ENCODE measurements at places on chromosomes 1 and 21.

DNA sequence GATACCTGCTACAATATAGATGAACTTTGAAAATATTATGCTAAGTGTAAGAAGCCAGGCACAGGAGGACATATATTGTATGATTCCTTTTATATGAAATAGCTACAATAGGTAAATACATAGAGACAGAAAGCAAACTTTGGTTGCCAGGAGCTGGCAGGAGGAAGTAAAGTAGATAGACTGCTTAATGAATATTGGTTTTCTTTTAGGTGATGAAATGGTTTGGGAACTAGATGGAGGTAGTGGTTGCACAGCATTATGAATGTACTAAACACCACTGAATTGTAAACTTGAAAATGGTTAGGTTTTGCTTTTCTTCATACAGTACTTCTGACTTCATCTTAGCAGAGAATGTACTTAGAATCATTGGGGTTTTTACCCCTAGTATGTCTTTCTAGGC is 21.5 kb downstream of the ABCB10 start:
- no peak for DNase-seq

DNA sequence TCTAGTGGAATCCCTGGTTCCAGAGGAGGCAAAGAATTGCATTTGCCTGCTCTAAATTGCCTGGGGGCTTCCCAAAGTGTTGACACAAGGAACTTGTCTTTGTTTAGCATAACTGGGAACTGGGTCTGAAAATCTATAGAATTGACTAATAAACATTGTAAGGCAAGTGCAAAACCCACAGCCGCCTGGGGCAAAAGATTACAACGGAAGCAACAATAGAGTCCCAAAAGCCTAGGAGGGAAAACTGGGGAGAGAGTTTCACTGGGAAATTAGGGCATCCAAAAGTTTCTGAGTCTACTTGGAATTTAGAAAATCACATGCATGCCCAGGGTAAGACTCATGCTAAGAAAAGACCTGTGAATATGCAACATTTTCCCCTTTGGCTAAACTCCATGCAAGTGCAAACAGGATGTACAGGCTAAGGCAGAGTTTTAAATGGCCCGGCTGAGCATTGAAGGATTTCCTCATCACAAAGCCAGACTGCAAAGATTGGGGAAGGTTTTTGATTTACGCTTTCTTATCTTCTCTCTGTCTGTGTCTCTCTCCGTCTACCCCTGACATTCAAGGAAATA is 725.3 kb upstream of the NCAM2 start:
- no peak for DNase-seq

GRCh38 chr1:167207940-167208623 is 12.6 kb upstream of the POU2F1 start:
- DNase-seq: no peak

- DNase-seq: peak; percentile 42
These were observed 550 bp upstream of the SYT11 start for GRCh38 chr1:155858800-155859233.

DNA sequence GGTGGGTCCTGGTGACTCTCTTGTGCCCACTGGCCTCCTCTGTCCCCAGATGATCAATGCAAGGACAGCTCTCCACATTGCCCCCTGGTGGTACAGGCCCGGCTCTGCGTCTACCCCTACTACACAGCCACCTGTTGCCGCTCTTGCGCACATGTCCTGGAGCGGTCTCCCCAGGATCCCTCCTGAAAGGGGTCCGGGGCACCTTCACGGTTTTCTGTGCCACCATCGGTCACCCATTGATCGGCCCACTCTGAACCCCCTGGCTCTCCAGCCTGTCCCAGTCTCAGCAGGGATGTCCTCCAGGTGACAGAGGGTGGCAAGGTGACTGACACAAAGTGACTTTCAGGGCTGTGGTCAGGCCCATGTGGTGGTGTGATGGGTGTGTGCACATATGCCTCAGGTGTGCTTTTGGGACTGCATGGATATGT is 10.8 kb downstream of the ADAMTSL4 start:
- DNase-seq: peak; percentile 80

- DNase-seq: no peak
These were observed 43.8 kb upstream of the SELENON start for GRCh38 chr1:25756215-25756614.

DNA sequence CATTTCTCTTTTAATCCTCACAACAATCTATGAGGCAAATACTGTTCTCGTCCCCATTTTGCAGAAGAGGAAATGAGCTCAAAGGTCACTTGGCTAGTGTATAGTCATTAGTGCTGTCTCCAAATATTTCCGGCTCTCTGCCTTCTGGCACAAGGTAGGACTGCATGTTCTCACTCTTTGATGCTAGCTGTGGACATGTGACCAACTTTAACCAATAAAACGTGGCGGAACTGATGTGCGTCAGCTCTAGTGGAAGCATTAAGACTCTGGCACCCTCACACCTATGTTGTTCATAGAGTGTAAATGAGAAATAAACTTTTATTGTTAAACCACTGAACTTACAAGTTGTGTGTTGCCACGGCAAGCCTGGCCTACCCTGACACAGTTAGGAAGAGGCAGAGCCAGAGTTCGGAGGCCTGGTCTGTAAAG is 5.0 kb upstream of the KIF21B start:
- DNase-seq: no peak

- no peak for DNase-seq
These were observed 780.6 kb downstream of the LTN1 start for GRCh38 chr21:28212061-28212460.

- DNase-seq: no peak
These were observed 19.6 kb downstream of the PARS2 start for GRCh38 chr1:54744696-54745095.

- peak; percentile 57 for DNase-seq
These were observed 8.9 kb downstream of the SLAMF1 start for GRCh38 chr1:160637821-160638539.

- no peak for DNase-seq
These were observed 6.2 kb downstream of the INAVA start for GRCh38 chr1:200900877-200901276.

DNA sequence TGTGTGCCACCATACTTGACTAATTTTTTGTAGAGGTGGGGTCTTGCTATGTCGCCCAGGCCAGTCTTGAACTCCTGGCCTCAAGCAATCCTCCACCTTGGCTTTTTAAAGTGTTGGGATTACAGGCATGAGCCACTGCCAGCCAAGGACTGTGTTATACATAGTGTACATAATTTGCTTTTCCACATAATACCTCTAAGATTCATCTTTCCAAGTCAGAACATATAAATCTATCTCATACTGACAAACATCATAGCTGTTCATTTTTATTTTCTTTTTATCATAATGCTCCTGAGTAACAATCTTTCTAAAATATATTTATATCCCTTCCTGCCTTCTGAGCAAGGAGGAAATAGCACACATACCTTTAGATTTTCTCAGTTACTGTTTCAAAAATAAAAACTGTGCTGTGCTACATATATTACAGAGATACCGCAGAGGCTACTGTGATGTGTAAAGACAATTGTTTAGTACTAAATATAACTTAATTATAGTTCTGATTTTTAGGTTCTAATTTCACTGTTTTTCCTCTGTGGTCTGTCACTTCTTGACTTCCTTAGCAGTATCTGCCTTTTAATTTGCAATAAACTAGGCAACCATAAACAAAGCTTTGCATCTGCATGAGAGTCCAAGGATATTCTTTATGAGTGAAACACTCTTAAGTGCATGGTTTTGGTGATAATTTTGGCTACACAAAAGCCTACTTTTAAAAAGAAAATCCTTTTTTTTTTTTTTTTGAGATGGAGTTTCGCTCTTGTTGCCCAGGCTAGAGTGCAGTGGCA is 59.3 kb downstream of the EYA3 start:
- no peak for DNase-seq

- no peak for DNase-seq
These were observed 122.3 kb upstream of the CD34 start for GRCh38 chr1:208033236-208033635.

DNA sequence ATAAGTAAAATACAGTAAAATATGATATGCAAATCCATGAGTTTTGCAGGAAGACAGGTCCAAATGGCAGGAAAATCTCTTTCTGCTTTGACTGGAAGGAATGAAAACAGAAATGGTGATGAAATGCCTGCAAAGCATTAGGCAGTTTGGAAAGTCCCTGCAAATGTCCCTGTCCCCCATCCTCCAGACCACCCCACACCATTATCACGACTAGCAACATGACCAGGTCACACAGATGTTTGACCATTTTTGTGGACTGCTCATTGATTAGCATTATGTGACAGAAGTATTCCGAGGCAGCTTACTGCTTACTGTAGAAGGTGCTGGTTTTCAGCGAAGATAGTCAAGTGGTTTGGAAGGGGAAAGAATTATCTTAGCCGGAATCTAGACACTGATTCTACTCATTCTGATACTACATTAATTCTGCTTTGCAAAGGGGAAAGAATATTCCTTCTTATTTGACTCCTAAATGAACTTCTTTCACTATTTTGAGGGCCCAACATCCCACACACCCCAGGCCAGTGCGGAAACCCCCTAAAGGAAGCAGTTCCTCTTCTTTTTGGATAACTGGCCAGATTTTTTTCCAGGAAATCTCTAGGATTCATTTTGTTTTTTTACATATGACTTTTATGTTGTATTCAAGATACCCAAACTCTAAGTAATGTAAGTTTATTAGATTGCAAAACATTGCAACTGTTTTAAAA is 9.5 kb upstream of the CR2 start:
- DNase-seq: no peak

- DNase-seq: no peak
These were observed 22.6 kb downstream of the PHACTR4 start for GRCh38 chr1:28392027-28392652.

GRCh38 chr1:59107516-59107915 is 189.4 kb upstream of the FGGY start:
- DNase-seq: no peak

DNA sequence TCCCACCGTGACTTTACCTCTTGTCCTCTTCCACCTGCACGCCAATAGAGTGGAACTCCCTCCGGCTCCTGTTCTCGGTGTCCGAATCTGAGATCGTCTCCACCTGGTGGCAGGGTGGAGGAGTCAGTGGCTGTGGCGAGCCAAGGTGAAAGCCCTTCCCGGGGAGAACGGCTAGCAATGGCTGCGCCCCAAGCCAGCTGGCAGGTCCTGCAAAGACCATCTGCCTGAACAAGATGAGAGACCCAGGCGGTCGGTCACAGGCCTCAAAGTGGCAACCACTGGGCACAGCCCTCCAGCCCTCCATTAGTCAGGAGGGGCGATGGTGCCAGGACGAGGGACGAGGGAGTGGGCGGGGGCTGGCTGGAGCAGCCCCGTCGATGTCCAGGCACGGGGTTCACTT is 25.4 kb upstream of the SMIM12 start:
- DNase-seq: no peak

- DNase-seq: peak; percentile 53
These were observed 45.2 kb downstream of the RPS6KA1 start for GRCh38 chr1:26574719-26575251.

DNA sequence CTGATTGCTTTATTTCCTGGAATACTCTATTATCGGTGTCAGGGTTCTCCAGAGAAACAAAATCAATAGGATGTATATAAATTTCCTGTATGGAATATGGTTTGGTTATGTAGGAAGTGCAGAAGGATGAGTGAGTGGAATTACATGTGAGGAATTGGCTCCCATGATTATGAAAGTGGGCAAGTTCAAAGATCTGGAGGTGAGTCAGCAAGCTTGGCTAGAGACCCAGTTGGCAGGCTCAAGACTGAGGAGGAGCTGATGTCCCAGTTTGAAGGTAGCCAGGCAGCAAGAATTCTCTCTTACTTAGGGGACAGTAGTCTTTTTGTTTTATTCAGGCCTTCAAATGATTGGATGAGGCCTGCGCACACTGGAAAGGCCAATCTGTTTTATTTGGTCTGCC is 57.5 kb downstream of the MAP3K7CL start:
- DNase-seq: no peak

GRCh38 chr1:32350785-32351398 is 11.4 kb downstream of the FAM229A start:
- peak; percentile 81 for DNase-seq

DNA sequence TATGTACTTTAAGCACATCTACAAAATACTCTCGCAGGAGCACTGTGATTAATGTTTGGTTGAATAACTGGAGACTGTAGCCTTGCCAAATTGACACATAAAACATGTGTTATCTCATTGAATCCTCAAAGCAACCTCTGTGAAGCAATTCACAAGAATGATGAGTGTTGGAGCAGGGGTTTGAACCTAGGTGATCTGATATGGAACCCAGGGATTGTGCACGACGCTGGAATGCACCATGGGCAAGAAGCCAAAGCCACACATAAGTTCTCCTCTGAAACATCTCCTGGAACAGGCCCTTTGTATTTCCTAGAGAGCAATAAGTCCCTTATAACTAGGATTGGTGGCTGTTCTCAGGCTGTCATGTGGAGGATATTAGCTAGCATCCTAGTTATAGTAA is 124.6 kb upstream of the IVNS1ABP start:
- no peak for DNase-seq

- no peak for DNase-seq
These were observed 69.3 kb downstream of the RPS6KA1 start for GRCh38 chr1:26598890-26599289.

GRCh38 chr21:42474043-42474831 is 21.8 kb downstream of the RSPH1 start:
- DNase-seq: no peak

- DNase-seq: no peak
These were observed 10.5 kb downstream of the FAAH start for GRCh38 chr1:46404482-46405196.

DNA sequence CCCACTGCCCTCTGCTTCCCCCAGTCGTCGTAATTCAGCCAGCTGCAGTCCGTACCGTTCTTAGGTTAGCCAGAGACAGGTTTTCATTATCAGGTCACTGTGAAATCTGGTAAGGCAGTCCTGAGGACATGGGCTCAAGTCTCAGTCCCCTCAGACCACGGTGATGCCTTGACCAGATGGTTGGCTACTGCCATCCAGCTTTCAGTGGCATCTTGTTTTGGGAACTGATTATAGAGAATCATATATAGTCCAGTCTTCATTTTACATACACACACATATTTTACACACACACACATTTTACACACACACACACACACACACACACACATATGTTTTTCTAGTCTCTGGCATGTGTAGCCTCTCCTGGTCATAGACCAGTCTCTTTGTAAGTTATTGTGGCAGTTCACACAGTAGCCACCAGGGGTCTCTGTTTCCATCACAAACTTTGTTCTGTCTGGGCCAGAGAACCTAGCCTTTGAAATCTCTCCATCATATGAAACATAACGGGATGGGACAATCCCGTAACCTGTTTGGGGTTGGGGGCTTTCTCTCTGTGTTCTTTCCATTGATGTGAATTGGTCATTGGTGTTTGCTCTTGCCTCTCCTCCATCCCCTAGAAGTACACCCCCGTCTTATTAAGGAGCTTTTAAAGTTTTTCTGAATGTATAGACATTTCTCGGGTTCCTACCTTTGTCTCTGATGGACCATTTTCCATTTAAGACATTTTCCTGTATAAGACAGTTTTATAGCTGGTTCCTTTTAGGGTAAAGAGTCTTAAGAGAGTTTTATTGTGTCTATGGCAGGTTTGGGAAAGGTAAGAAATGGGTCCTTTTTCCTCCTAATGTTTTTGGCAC is 8.4 kb upstream of the IKBKE start:
- DNase-seq: peak; percentile 66

Measured in stimulated activated naive CD8-positive, alpha-beta T cell treated with anti-CD3 and anti-CD28 coated beads, Interleukin-15, amount 100 ng/mL, for 72 hours (primary cell).